ENCODE measurements at places on chromosomes 13 and 19. TPM values are rescaled to one million over a fixed set of nuclear protein-coding genes. Genes with fewer than 3 reads are reported as not detected.

Gene KIR2DL4
- total RNA-seq = not detected

Gene LGALS14
- total RNA-seq = 0.50 TPM

Gene LYL1
- 0.58 TPM for total RNA-seq

Gene RFXAP
- 11.5 TPM for total RNA-seq

Gene MAP4K1
- total RNA-seq = 14.4 TPM

Gene RGS9BP
- 0.26 TPM for total RNA-seq

Gene LSM14A
- 190 TPM for total RNA-seq

Gene ZNF226
- 18.3 TPM for total RNA-seq

Gene SIN3B
- 71.1 TPM for total RNA-seq

Gene MICU2
- total RNA-seq = 36.5 TPM

Gene PSG1
- not detected for total RNA-seq

DNA sequence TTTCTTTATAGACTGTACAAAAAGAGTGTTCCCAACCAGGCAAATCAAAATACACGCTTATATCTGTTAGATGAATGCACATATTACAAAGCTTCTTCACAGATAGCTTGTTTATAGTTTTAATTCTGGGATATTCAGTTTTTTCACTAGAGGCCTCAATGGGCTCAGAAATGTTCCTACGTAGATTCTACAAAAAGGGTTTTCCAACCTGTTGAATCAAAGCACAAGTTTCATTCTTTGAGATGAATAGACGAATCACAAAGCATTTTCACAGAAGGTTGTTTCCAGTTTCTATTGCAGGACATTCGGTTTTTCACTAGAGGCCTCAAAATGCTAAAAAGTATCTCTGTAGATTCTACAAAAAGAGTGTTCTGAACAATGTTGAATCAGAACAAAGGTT, 1490.3 kb downstream of the UQCRFS1 start:
- DNase-seq = no peak
- H3K36me3 ChIP-seq = no peaks in the 10 kb centered on the region
- H3K27ac ChIP-seq = no peak overlapping the region
- no peak overlapping the region for H3K4me3 ChIP-seq
- no peaks in the 10 kb centered on the region for H3K27me3 ChIP-seq

GRCh38 chr13:43473437-43473836, 313.3 kb downstream of the ENOX1 start:
- no peaks in the 10 kb centered on the region for H3K4me1 ChIP-seq
- DNase-seq = no peak
- no peaks in the 10 kb centered on the region for H3K27me3 ChIP-seq
- no peak overlapping the region for H3K4me3 ChIP-seq
- no peaks in the 10 kb centered on the region for H3K36me3 ChIP-seq

- DNase-seq = no peak
- no peaks in the 10 kb centered on the region for H3K36me3 ChIP-seq
- H3K27me3 ChIP-seq = no peaks in the 10 kb centered on the region
These were observed 200.9 kb upstream of the TMTC4 start for GRCh38 chr13:100875392-100876043.

GRCh38 chr19:50658441-50659317, 9.4 kb downstream of the C19orf81 start:
- H3K27me3 ChIP-seq = no peaks in the 10 kb centered on the region
- H3K4me1 ChIP-seq = peaks cover 11% of the 10 kb centered on the region
- H3K4me3 ChIP-seq = peak overlapping the region; percentile 82
- H3K27ac ChIP-seq = peak overlapping the region; percentile 87
- no peaks in the 10 kb centered on the region for H3K36me3 ChIP-seq

DNA sequence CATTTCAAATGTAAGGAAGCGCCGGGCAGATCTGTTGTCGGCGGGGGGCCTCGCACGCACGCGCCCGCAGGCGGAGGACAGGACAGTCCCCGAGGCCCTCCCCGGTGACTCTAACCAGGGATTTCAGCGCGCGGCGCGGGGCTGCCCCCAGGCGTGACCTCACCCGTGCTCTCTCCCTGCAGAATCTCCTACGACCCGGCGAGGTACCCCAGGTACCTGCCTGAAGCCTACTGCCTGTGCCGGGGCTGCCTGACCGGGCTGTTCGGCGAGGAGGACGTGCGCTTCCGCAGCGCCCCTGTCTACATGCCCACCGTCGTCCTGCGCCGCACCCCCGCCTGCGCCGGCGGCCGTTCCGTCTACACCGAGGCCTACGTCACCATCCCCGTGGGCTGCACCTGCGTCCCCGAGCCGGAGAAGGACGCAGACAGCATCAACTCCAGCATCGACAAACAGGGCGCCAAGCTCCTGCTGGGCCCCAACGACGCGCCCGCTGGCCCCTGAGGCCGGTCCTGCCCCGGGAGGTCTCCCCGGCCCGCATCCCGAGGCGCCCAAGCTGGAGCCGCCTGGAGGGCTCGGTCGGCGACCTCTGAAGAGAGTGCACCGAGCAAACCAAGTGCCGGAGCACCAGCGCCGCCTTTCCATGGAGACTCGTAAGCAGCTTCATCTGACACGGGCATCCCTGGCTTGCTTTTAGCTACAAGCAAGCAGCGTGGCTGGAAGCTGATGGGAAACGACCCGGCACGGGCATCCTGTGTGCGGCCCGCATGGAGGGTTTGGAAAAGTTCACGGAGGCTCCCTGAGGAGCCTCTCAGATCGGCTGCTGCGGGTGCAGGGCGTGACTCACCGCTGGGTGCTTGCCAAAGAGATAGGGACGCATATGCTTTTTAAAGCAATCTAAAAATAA, 18.2 kb downstream of the IL17D start:
- peak overlapping the region; percentile 68 for H3K4me3 ChIP-seq
- DNase-seq = no peak
- peaks cover 29% of the 10 kb centered on the region for H3K27me3 ChIP-seq
- no peaks in the 10 kb centered on the region for H3K36me3 ChIP-seq
- H3K4me1 ChIP-seq = peaks cover 3% of the 10 kb centered on the region

- no peak for DNase-seq
- no peak overlapping the region for H3K4me3 ChIP-seq
- no peak overlapping the region for H3K27ac ChIP-seq
- H3K27me3 ChIP-seq = no peaks in the 10 kb centered on the region
These were observed 35.2 kb downstream of the KCTD15 start for GRCh38 chr19:33831825-33832224.

GRCh38 chr19:15374796-15375440, 4.7 kb downstream of the AKAP8 start:
- no peaks in the 10 kb centered on the region for H3K4me1 ChIP-seq
- no peaks in the 10 kb centered on the region for H3K27me3 ChIP-seq
- no peak overlapping the region for H3K4me3 ChIP-seq
- no peak overlapping the region for H3K27ac ChIP-seq

- H3K27me3 ChIP-seq = no peaks in the 10 kb centered on the region
- DNase-seq = no peak
- H3K4me1 ChIP-seq = peaks cover 2% of the 10 kb centered on the region
These were observed at the start of gene KCNK6 for GRCh38 chr19:38319421-38320258. Gene KCNK6, plus strand, starts transcription at chr19:38319845. Its CDS starts 106 bp downstream, at chr19:38319951.

DNA sequence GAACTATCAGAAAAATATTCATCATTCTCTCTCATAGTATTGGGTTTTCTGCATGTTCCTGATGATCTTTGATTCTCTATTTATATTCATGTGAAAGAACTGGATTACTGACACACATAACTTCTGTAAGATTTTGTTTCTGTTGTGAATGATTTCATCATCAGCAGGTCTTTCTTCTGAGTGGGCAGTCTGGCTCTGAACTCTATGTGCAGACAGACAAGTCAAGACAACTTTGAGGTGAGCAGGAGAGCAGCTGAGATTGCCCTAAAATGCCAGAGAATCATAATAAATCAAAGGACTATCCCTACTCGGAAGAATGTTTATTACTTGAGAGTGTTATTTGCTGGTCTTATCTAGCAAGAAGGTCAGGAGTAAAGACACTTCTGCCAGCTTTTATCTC, 652.1 kb upstream of the GPC6 start:
- H3K4me3 ChIP-seq = no peak overlapping the region
- H3K4me1 ChIP-seq = no peaks in the 10 kb centered on the region
- no peak overlapping the region for H3K27ac ChIP-seq

- DNase-seq = peak; percentile 55
- H3K27me3 ChIP-seq = no peaks in the 10 kb centered on the region
- H3K27ac ChIP-seq = no peak overlapping the region
These were observed 29.4 kb downstream of the RFXAP start for GRCh38 chr13:36848199-36848982.

DNA sequence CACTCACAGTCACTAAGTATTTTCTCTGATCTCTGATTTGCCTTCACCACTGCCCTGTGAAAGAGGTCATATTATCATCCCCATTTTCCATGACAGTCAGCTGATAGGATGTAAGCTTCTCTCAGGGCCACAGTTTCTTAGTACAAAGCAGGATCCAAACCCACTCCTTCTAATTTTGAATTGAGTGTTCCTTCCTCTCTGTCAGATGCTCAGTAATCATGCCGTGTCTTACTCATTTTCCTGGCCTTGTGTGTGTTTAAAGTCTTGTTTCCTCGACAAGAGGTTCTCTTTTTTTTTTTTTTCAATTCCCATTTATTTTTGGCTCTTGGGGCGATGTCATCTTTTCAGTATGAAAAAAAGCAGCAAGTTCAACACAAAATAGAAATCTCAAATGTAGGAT, 72.3 kb downstream of the NAA16 start:
- no peaks in the 10 kb centered on the region for H3K27me3 ChIP-seq
- H3K4me1 ChIP-seq = no peaks in the 10 kb centered on the region
- no peak overlapping the region for H3K4me3 ChIP-seq
- no peaks in the 10 kb centered on the region for H3K36me3 ChIP-seq
- no peak overlapping the region for H3K27ac ChIP-seq

DNA sequence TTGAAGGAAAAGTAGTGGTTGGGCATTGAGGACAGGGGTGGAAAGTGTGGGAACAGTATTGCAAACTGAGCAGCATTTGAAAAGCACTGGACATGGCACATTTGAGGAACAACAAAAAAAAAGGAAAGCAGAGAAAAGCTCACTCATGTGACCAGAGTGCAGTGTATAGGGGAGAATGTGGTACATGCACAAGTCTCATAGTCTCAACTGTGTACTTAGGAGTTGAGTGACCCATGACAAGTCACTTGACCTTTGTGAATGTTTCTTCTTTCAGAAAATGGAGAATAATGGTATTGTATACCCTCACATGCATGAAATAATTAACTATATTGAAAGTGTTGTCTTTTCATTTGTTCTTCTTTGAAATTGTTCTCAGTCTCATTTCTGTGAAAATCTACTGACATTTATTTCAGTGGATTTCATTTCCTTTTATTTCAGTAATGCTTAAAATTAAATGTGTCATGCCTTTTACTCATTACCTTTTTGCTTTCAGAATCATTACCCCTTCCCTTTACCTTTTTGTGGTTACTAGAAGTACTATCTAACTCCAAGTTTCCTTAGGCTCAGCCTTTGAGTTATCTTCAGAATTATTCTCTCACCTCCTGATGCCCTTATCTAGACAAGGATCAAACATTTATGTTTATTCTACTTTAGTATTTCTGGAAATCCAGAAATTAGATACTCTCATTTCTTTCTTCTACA, 79.1 kb upstream of the MLNR start:
- no peak overlapping the region for H3K4me3 ChIP-seq
- H3K36me3 ChIP-seq = peaks cover 3% of the 10 kb centered on the region
- H3K4me1 ChIP-seq = no peaks in the 10 kb centered on the region

DNA sequence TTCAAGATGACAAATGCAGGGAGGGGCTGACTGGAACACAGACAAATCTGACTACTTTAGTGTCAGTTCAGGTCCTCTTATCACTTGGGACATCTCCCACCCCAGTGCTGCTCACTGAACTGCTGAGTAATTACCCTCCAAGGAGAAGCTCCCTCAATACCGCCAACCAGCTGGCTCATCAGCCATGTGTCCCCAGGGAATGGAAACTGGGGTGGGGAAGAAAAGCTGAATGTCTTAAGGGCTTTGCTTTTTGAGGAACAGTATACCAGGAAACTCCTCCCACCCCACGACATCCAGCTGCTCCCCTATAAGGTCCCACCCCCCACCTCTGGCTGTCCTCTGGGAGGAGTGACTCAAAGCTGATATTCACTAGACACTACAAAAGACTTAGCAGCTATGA, 2.0 kb downstream of the ZNF823 start:
- H3K27me3 ChIP-seq = peaks cover 14% of the 10 kb centered on the region
- no peak overlapping the region for H3K27ac ChIP-seq

- no peak overlapping the region for H3K27ac ChIP-seq
- H3K36me3 ChIP-seq = no peaks in the 10 kb centered on the region
- no peaks in the 10 kb centered on the region for H3K4me1 ChIP-seq
- no peak for DNase-seq
- H3K4me3 ChIP-seq = no peak overlapping the region
- H3K27me3 ChIP-seq = no peaks in the 10 kb centered on the region
These were observed 362.2 kb upstream of the PCDH20 start for GRCh38 chr13:61777899-61778298.

GRCh38 chr19:46471116-46471733, at the start of gene PNMA8A:
Gene PNMA8A, minus strand, starts transcription at chr19:46471563. Its CDS starts 528 bp downstream, at chr19:46471035.
- no peaks in the 10 kb centered on the region for H3K4me1 ChIP-seq
- DNase-seq = peak; percentile 94
- H3K36me3 ChIP-seq = peaks cover 19% of the 10 kb centered on the region
- no peak within 1 kb of the TSS for H3K27ac ChIP-seq
- no peaks in the 10 kb centered on the region for H3K27me3 ChIP-seq
- peak within 1 kb of the TSS; percentile 60 for H3K4me3 ChIP-seq

- no peak overlapping the region for H3K4me3 ChIP-seq
- H3K36me3 ChIP-seq = no peaks in the 10 kb centered on the region
- no peak overlapping the region for H3K27ac ChIP-seq
- no peaks in the 10 kb centered on the region for H3K4me1 ChIP-seq
- no peaks in the 10 kb centered on the region for H3K27me3 ChIP-seq
These were observed 57.3 kb upstream of the TPM4 start for GRCh38 chr19:16018801-16019551.

- H3K4me1 ChIP-seq = no peaks in the 10 kb centered on the region
- H3K4me3 ChIP-seq = no peak overlapping the region
- no peaks in the 10 kb centered on the region for H3K27me3 ChIP-seq
- H3K27ac ChIP-seq = no peak overlapping the region
- peaks cover 2% of the 10 kb centered on the region for H3K36me3 ChIP-seq
These were observed 5.7 kb downstream of the ZSWIM9 start for GRCh38 chr19:48176226-48176625.

GRCh38 chr13:24927810-24928404, 163.9 kb downstream of the RNF17 start:
- H3K4me1 ChIP-seq = peaks cover 2% of the 10 kb centered on the region
- no peaks in the 10 kb centered on the region for H3K36me3 ChIP-seq
- no peak overlapping the region for H3K4me3 ChIP-seq
- no peak for DNase-seq
- H3K27ac ChIP-seq = no peak overlapping the region
- no peaks in the 10 kb centered on the region for H3K27me3 ChIP-seq

- DNase-seq = peak; percentile 62
- H3K27ac ChIP-seq = no peak overlapping the region
- peaks cover 13% of the 10 kb centered on the region for H3K4me1 ChIP-seq
- H3K36me3 ChIP-seq = no peaks in the 10 kb centered on the region
- H3K4me3 ChIP-seq = no peak overlapping the region
These were observed 6.7 kb upstream of the ERFL start for GRCh38 chr19:41934849-41935374.

DNA sequence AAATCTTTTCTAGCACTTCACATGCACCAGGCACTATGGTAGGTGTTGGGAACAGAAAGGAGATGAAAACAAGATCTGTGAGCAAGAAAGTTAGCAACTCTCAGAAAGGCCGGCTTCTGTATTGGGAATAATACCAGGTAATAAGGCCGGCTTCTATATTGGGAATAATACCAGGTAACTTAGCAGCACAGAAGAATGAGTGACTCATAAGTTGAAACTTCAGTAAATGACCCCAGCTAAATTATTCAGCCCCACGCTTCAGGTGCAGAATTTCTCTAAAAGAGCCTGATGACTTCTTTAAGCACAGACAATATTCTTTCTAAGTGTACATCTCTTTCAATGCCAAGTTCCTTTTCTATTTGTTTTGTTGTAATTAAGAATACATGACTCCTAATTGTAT, 151.3 kb downstream of the MYO16 start:
- no peak overlapping the region for H3K27ac ChIP-seq
- H3K36me3 ChIP-seq = no peaks in the 10 kb centered on the region
- H3K27me3 ChIP-seq = no peaks in the 10 kb centered on the region
- no peak overlapping the region for H3K4me3 ChIP-seq
- no peaks in the 10 kb centered on the region for H3K4me1 ChIP-seq
